Substantia nigra (tissue), 51 donors: ENCODE measurements at places on chromosomes 16 and 17.

GRCh38 chr17:33689725-33690124 lies 396.6 kb upstream of the ASIC2 start:
- no peak for DNase-seq

DNA sequence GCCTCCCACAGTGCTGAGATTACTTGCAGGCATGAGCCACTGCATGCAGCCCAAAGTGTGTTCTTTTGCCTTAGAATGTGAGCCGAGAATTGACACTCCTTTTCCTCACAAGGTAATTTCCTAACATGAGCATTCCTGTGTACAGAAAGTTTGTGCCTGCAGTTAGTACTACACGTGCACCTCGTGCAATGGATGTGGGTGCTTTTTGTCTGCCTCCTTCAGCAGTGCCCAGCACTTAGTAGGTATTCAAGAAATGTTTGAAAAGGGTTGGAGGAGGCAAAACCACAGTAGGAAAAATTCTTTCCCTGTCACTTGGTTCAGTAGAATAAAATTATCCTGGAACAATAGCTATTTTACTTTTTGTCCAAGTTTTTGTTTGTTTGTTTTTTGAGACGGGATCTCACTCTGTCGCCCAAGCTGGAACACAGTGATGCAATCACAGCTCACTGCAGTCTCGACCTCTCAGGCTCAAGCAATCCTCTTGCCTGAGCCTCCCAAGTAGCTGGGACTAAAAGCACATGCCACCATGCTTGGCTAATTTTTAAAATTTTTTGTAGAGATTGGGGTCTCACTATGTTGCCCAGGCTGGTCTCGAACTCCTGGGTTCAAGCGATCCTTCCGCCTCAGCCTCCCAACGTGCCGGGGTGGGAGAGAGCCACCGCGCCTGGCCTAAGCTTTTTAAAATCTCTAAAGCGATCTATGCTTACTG lies 2.4 kb downstream of the NDE1 start:
- DNase-seq, result no peak

GRCh38 chr17:73698966-73699365 lies 54.7 kb upstream of the SDK2 start:
- no peak for DNase-seq

DNA sequence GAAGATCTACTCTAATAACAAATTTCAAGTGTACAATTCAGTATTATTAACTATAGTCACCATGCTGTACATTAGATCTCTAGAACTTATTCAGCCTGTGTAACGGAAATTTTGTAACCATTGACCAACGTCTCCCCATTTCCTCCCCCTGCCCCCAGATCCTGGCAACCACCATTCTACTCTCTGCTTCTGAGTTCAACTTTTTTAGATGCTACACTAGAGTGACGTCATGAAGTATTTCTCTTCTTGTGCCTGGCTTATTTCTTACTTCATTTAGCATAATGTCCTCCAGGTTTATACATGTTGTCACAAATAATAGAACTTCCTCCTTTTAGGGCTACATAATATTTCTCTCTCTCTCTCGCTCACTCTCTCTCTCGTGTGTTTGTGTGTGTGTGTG lies 157.5 kb downstream of the ANKFN1 start:
- no peak for DNase-seq

GRCh38 chr17:64252831-64253230 lies 10.2 kb downstream of the TEX2 start:
- no peak for DNase-seq

- DNase-seq, result no peak
Observed at GRCh38 chr17:38815576-38816193, 9.4 kb downstream of the CWC25 start.

DNA sequence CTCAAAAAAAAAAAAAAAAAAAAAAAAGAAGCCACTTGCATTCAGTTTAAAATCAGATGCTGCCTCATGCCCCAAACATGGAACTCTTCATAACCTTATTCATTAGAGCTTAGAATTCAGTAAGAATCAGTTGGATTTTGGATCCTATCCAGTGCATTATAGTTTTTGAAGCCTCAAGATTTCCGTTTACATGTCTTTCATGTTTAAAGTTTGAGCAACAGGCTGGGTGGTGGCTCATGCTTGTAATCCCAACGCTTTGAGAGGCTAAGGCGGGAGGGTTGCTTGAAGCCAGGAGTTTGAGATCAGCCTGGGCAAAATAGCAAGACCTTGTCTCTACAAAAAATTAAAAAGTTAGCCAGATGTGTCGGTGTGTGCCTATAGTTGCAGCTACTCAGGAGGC lies 55.0 kb downstream of the SNTB2 start:
- no peak for DNase-seq

DNA sequence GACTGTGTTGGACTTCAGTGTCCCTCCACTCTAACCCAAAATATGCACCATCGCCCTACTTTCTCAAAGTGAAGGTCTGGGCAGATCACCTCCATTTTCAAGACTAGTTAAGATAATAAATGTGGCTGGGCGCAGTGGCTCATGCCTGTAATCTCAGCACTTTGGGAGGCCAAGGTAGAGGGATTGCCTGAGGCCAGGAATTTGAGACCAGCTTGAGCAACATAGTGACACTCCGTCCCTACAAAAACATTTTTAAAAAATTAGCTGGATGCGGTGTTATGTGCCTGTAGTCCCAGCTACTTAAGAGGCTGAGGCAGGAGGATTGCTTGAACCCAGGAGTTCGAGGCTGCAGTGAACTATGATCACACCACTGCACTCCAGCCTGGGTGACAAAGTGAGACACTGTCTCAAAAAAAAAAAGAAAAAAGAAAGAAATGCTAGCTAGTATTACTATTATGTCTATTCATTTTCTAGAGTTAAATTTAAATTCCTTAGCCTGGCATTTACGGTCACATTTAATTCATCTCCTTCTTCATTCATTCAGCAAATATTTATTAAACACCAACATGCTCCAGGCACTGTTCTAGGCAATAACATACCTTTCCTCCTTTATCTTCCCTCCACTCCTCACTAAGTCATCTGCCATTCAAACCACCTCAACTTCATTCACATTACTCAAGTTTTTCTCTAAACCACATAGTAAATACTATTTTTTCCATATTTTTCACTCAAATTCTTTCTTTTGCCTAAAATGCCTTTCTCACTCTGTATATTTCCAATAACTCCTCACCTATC lies 96.1 kb upstream of the XYLT1 start:
- DNase-seq, result no peak

- DNase-seq, result no peak
Observed at GRCh38 chr16:70612931-70613330, 33.4 kb upstream of the IL34 start.

GRCh38 chr16:75575958-75576357 lies 9.8 kb downstream of the GABARAPL2 start:
- no peak for DNase-seq

DNA sequence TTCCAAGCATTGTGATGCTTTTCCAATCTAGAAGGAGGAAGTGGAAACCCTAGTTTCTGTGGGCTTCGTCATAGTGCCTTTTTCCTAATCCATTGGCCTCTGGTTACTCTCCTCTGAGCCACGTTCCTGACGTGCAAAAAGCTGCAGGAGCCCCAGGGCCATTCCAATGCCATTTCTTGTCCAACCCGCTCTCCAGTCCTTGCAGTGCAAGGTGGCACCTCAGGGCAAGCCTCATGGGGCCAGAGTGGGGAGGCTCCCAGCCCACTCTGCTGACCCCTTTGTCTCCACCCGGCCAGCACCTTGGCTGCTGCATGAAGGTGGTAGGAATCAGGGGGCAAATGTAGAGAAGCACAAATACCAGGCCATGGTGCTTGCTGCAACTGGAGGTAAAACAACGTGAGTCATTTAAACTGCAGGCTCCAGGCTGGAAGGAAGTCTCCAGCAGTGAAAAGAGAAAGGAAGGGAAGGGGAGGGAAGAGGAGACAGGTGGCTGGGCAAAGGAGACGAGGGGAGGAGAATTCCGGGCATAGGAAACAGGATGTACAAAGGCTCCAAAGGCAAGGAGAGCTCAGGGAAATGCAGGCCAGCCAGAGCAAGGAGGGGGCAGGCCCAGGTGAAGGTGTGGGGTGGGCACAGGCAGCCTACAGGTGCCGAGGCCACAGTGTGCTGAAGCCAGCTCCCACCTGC lies 168.2 kb upstream of the TNRC6C start:
- no peak for DNase-seq

- DNase-seq, result no peak
Observed at GRCh38 chr17:3475812-3476610, at the start of gene ASPA. ASPA (plus strand) TSS chr17:3475997; CDS start chr17:3476160, 163 bp downstream.

GRCh38 chr16:78745108-78746019 lies 645.9 kb downstream of the WWOX start:
- DNase-seq, result no peak

GRCh38 chr16:48082516-48082915 lies 73.3 kb downstream of the ABCC12 start:
- no peak for DNase-seq

DNA sequence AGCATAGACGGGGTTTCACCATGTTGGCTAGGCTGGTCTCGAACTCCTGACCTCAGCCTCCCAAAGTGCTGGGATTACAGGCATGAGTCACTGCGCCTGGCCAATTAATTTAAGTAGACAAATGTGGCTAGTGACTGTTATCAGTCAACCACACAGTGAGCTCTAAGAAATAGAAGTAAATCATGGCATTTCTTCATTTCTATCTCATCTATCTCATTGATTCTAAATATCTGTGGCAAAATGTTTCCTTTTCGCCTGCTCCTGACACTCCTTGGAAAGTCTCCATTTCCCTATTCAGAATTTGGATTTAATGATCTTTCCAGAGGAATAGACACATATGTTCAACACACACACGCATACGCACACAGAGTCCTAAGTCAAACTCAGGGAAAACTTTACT lies 81.3 kb downstream of the HIC1 start:
- DNase-seq, result no peak

GRCh38 chr16:61770301-61770700 lies 265.9 kb downstream of the CDH8 start:
- DNase-seq, result no peak

DNA sequence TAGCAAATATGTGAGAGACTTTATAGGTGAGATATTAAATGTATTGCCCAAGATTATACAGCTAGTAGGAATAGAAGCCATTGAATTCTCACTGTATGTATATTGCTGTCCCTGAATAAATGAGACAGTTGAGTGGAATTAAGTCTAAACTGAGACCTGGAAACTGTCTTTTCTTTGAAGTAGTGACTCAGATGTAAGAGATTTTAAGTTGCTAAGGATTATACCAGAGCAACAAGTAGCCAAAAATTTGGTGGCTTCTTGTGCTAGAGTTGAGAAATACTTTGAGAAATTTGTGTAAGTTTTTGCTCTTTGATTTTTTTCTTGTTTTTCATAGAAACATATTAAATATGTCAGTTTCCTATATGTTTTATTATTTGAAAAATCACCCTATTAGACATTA lies 58.7 kb downstream of the TANC2 start:
- DNase-seq, result no peak

DNA sequence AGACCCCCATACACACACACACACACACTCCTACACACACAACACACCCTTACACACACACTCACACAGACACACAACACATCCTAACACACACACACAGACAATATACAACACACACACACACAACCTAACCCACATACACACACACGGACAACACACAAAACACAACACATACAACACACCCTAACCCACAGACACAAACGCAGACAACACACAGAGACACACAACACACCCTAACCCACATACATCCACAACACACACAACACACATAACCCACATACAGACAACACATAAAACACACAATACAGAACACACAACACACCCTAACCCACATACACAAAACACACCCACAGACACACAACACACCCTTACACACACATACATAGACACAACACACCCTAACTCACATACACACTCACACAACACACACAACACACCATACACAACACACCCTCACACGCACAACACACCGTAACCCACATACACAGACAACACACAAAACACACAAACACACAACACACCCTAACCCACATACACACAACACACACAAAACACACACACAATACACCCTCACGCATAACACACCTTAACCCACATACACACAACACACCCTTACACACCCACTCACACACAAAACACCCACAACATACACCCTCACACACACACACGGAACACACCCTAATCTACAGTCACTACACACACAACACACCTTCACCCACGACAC lies 4.4 kb downstream of the ASGR1 start:
- DNase-seq, result no peak
